ENCODE measurements at places on chromosomes 7 and 10.
A peak's percentile ranks its signal among the peaks of the same experiment; 100 is the strongest.

DNA sequence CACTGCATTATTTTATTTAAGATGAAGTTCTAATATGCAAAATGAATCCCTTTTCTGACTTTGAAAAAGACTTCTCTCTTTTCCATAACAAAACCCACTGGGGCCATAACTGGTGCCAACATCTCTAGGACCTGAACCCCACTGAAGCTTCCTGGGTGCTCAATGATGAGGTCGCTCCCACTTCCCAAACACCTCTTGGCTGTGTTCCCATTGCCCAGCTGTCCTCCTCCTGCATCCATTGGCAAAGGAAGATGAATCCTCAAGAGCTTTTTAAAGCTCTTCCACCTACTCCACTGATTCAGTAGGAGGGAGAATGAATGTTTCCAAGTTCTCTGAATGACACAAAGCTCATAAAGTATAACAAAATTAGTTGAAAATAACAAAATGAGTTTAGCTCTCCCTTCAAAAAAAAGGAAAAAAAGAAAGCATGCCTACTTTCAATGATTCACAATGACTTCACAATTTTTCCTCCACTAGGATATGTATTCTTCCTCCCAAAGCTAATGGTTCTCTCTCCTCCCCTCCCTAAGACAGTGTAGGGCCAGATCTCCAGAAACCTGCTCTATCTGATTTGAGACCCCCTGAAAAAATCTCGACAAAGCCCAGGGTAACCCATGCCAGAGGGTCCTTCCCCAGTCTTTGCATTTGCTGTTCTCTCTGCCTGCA is 64.8 kb downstream of the SORBS1 start:
- DNase-seq = no peak

- DNase-seq = no peak
These were observed 142.1 kb upstream of the PTPRZ1 start for GRCh38 chr7:121730869-121731268.

- DNase-seq = no peak
These were observed 69.8 kb upstream of the PCGF5 start for GRCh38 chr10:91150631-91151030.

GRCh38 chr10:18829259-18829658 is 170.0 kb downstream of the ARL5B start:
- no peak for DNase-seq

DNA sequence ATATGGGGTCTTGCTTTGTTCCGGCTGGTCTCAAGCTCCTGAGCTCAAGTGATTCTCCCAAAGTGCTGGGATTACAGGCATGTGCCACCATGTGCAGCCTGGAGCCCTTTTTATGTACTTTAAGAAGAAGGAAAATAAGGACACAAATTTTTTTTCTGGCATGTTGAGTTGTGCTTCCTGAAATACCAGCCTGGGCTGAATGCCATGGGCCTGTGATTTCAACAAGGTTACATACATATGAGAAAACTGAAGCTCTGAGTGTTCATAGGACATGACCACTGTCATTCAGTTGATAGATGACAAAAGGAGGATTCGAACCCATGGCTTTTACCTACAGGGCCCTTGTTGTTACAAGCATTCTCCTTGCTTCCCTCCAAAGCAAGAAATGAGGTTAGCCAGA is 36.1 kb downstream of the ST8SIA6 start:
- no peak for DNase-seq

DNA sequence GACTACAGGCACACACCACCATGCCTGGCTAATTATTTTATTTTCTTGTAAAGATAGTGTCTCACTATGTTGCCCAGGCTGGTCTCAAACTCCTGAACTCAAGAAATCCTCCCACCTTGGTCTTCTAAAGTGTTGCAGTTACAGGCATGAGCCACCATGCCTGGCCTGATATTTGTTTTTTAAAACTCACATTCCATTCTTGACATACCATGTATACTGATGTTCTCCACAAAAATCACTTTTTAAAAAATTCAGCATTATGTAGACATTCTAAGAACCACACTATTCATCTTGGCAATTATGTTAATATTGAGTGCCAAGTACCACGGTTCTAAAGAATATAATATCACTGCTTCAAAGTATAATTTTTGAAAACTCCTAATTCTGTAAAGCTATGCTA is 43.5 kb downstream of the IDE start:
- no peak for DNase-seq

DNA sequence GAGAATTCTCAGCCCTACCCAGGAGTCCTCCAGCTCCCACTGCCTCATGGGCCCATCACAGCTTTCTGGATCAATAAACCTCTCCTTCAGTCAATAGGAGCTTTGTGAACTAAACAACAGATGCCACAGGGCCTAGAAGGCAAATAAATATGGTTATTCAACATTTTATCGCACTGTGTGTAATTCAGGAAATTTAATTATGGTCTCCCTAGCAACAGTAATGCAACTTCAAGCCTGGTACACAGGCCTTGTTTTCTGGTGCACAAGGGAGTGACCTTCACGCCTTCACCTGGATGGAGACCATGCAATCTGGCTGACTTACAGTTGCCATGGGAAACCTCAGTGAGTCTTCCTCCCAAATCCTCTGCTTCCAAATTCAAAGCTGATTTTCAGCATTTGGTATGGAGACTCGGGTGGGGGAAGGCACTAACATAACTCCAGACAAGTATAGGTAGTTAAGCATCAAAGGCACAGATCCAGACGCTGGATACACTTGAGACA is 441.0 kb upstream of the NPVF start:
- DNase-seq = no peak

DNA sequence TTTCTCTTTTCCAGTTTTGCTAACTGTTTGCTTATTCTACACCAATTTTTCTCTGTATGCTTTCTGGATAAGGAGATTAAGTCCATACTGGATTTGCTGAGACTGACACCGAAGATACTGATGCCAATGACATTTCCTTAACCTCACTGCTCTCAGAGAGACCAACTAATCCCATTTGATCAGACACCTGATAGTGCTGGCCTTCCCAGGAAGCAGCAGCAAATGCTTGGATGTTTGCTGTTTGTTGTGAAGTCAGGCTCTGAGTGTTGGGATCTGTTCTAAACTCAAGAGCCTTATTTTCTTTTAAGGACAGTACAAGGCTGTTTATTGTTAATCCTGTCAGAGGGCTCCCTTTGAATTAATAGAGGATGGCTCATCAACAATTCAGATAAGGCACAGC is 143.3 kb downstream of the ANK3 start:
- no peak for DNase-seq

DNA sequence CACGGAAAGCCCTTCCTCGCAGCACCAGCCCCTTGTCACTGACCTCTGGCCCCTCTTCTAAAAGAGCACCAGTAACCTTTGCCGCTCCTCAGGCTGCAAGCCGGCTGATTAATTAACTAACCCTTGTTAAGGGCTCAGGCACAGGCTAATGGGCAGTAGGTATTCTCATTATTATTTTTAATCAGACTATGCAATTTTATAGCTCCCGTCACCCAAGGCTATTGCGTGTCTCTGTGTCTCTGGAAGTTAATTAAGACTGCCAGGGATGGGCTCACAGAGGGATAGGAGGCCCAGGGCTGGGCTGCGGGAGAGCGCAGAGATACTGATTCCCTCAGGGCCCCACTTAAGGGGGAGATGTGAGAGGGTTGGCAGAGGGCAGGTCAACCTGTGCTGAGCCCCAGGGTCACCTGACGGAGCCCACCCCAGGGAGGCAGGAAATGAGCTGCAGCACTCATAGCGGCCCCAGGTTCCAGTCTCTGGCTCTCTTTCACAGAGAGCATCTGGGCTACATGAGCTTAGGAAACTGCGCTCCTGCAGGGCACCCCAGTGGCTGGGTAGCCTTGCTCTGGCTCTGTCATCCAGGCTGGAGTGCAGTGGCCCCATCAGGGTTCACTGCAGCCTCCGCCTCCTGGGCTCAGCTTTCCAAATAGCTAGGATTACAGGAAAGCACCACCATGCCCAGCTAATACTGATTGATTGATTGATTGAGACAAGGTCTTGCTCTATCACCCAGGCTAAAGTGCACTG is 92.2 kb upstream of the LRRC4 start:
- no peak for DNase-seq

DNA sequence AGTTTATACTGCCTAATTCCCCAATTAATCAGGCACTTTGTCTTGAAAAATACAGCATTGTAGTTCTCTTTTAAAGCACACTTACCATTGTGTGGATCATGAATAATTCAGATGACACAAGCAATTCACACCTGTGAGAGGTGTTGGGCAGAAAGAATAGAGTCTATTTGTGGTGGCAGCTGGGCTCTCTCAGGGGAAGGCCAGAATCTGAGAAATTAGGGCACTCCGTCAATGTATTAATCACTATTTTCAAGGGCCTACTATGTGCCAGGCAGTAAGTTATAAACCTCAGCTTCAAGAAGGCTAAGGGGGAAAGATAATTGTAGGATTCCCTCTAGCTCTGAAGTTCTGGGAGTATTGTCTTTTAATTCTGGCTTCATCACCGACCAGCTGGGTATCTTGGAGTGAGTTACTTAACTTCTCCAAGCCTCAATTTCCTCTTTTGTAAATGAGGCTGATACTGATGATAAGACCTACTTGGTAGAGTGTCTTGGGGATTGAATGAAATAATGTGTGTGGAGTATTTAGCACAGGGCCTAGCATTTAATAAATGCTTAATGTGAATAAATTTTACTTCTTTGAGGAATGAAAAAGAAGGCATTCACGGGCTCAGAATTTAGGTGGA is 2.5 kb downstream of the CHN2 start:
- DNase-seq = no peak

- no peak for DNase-seq
These were observed 603.9 kb downstream of the PTPRN2 start for GRCh38 chr7:157983502-157984422.

- DNase-seq = no peak
These were observed 15.4 kb upstream of the BTBD16 start for GRCh38 chr10:122255509-122256301.

DNA sequence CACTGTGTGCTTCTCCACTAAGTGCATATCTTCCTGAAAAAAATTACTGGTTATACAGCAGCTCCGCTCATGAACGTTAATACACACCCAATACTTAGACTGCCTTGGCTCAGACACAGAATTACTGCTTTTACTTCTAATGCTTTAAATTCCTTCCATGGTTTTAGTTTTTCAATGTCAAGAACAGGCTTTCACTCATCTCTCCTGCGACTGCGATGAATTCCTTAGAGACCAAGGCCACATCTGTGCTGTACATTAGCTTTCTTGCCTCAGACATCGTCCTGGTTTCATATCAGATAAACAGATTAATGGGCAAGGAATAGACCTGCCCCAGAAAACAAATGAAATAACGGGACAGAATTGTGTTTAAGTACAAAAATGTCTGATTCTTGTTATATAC is 120.2 kb downstream of the CYP26A1 start:
- no peak for DNase-seq

- DNase-seq = no peak
These were observed 97.1 kb downstream of the CREB5 start for GRCh38 chr7:28509251-28510025.

GRCh38 chr10:21172930-21173801 is 276.1 kb upstream of the NEBL start:
- DNase-seq = peak; percentile 17
